ENCODE measurements at places on chromosomes 5 and 9.

DNA sequence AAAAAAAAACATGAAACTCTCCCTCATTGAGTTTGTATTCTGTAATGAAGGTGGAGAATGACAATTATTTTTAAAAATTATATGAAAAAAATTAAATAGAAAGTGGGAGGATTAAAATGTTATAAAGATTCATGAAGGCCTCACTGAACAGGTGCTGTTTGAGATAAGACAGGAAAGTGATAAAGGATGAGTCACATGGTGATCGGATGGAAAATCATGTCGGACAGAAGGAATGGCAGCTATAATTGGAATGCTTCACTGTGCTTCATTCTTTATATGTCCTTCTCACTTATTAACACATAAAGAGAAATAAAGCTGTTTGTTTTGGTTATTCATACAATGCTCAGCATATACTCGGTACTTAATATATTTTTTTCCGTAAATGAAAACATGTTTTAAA lies 464.5 kb upstream of the RGMB start:
- no peak overlapping the region for H3K4me3 ChIP-seq
- H3K36me3 ChIP-seq: no peaks in the 10 kb centered on the region
- no peak for DNase-seq

DNA sequence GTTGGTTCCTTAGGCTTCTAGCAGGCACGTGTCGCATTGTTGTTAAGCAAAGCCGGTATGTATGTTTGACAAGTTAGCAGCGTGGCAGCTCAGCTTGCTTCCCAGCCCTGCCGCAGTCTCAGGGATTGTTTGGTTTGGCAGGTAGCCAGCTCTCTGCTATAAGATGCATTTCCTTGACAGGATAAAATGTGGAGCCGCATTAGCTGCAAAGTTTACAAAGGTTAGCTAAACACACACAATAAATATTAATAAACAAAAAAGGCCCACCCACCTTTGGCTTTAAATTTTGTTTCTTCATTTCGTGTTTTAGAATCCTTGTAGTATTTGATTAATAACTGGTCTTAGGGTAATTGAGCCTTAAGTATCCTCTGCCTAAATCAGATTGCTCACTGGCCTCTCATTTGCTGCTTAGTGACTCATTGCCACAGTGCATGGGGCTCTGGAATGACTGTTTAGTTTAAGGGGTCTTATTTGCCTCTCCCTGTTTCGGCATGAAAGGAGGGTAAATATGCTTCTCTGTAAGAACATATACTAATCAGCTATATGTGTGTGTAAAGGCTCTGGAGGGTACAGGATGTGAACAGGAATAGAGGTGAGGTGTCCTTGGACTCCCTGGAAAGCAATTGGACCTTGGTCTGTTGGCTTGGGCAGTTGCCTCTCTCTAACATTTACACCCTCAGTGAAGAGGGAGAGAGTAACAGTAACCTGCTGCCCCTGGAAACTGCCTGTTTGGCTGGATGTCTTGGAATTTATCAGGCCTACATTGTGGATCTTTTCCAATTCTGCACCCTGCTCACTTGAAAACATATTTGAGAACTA lies 122.0 kb downstream of the GDNF start:
- no peak overlapping the region for H3K4me3 ChIP-seq
- peaks cover 19% of the 10 kb centered on the region for H3K36me3 ChIP-seq
- DNase-seq: no peak
- peaks cover 2% of the 10 kb centered on the region for H3K4me1 ChIP-seq
- no peak overlapping the region for H3K27ac ChIP-seq
- H3K27me3 ChIP-seq: no peaks in the 10 kb centered on the region

GRCh38 chr9:86977205-86977835 lies 30.0 kb upstream of the GAS1 start:
- H3K36me3 ChIP-seq: no peaks in the 10 kb centered on the region
- H3K27me3 ChIP-seq: no peaks in the 10 kb centered on the region
- no peaks in the 10 kb centered on the region for H3K4me1 ChIP-seq
- H3K4me3 ChIP-seq: no peak overlapping the region

DNA sequence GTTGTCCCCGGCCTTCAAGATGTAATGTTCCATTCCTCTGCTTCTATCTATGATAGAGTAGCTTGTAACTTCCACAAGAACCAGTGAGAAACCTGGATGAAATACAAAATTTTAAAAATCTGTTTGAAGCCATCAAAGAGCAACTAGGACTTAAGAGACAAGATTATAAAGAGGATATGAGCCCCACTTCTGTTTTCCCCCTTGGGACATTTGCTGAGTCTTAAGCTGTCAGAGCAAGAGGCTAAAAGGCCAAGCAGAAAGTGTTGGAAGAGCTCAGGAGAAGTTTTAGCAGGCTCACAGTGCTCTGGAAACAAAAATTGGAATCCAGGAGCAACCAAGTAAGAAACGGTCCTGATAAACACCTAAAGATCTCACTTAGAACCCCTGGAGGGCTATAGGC lies 76.1 kb downstream of the ADRB2 start:
- H3K4me1 ChIP-seq: no peaks in the 10 kb centered on the region
- no peak overlapping the region for H3K4me3 ChIP-seq
- no peak overlapping the region for H3K27ac ChIP-seq
- peaks cover 8% of the 10 kb centered on the region for H3K27me3 ChIP-seq
- no peaks in the 10 kb centered on the region for H3K36me3 ChIP-seq
- no peak for DNase-seq

GRCh38 chr9:81598811-81599210 lies 90.5 kb downstream of the TLE1 start:
- no peaks in the 10 kb centered on the region for H3K27me3 ChIP-seq
- no peak overlapping the region for H3K4me3 ChIP-seq
- no peak for DNase-seq

DNA sequence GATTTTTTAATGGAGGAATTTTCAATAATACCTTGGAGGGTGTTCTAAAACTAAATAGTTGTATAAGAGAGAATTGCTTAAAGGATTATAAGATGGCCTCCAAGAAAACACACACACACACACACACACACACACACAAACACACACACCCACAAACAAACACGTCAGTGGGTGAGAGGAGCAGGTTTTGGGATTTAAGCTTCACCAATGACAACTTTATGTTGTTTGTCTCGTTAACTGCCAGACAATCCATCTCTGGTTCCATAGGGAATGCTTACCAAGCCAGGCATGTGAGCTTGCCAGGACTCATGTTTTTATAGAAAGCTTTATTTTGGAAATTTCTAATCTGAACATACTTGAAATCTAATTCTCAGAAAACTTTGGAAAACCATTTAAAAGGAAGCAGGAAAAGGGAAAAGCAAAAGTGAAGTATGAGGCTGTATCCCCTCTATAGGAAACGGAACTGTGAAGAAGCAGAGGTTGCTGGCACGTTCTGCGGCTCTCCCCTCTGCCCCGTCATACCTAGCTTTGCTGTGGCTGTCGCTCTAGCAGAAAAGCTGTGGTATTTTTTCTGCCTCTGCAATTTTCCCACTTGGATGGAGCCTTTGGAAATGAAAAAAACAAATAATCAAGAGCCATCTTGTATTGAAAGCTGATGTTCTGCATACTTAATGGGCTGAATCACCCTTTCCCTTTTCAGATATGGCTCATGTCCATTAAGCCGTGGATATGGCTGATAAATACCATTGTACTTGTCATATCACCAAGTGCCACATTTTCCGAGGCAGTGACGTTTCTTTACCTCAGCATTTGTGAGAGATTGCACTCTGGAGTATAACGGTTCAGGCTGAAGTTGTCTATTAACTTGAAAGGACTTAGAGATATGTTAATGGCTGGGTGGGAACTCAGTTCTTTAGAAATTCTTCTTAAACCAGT lies 112.7 kb downstream of the NTRK2 start:
- peaks cover 4% of the 10 kb centered on the region for H3K27me3 ChIP-seq
- H3K36me3 ChIP-seq: no peaks in the 10 kb centered on the region
- H3K4me3 ChIP-seq: no peak overlapping the region
- DNase-seq: no peak
- no peak overlapping the region for H3K27ac ChIP-seq
- no peaks in the 10 kb centered on the region for H3K4me1 ChIP-seq

- H3K4me1 ChIP-seq: peaks cover 78% of the 10 kb centered on the region
- peak overlapping the region; percentile 94 for H3K27ac ChIP-seq
- H3K4me3 ChIP-seq: peak overlapping the region; percentile 68
- no peak for DNase-seq
- H3K27me3 ChIP-seq: no peaks in the 10 kb centered on the region
These were observed 42.4 kb downstream of the PAX5 start for GRCh38 chr9:36991516-36992134.

DNA sequence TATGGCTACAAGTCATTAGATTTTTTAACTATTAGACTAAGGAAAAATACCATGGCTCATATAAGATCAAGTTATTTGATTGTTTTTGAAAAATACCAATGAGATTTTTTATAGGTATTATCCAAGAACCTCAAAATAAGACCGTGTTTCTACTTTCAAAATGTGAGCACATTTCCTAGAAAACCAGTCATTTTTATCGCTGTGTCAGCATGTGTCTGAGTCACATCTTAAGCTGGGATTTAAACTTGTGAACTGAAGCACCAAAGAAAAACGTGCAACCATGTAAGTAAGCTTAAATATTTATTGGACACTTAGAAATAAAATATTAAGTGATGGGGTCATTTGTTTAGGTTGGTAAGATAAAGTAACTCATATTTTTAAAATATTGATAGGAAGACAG lies 1676.0 kb upstream of the NUDT12 start:
- no peak overlapping the region for H3K4me3 ChIP-seq
- H3K27me3 ChIP-seq: no peaks in the 10 kb centered on the region
- no peaks in the 10 kb centered on the region for H3K36me3 ChIP-seq
- no peaks in the 10 kb centered on the region for H3K4me1 ChIP-seq
- H3K27ac ChIP-seq: no peak overlapping the region
- no peak for DNase-seq

GRCh38 chr9:121187636-121188305 lies 13.9 kb downstream of the RAB14 start:
- peaks cover 35% of the 10 kb centered on the region for H3K36me3 ChIP-seq
- no peak overlapping the region for H3K27ac ChIP-seq
- H3K27me3 ChIP-seq: no peaks in the 10 kb centered on the region
- DNase-seq: no peak
- H3K4me1 ChIP-seq: peaks cover 47% of the 10 kb centered on the region

DNA sequence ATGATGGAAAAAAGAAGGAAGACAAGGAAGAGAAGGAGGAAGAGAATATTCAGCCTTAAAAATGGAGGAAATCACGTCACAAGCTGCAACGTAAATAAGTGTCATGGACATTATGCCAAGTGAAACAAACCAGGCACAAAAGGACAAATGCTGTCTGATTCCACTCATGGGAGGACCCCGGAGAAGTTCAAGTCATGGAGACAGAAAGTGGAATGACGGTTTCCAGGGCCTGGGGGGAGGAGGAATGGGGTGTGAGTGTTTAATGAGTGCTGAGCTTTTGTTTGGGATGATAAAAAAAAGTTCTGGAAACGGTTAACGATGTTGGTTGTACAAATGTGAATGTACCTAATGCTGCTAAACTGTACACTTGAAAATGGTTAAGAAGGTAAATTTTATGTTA lies 439.5 kb downstream of the GADD45G start:
- H3K27me3 ChIP-seq: no peaks in the 10 kb centered on the region
- H3K27ac ChIP-seq: no peak overlapping the region
- no peaks in the 10 kb centered on the region for H3K36me3 ChIP-seq
- DNase-seq: no peak

GRCh38 chr5:89827960-89828359 lies 581.6 kb downstream of the CETN3 start:
- no peak overlapping the region for H3K27ac ChIP-seq
- no peak overlapping the region for H3K4me3 ChIP-seq
- H3K27me3 ChIP-seq: no peaks in the 10 kb centered on the region
- no peaks in the 10 kb centered on the region for H3K36me3 ChIP-seq
- peaks cover 14% of the 10 kb centered on the region for H3K4me1 ChIP-seq

DNA sequence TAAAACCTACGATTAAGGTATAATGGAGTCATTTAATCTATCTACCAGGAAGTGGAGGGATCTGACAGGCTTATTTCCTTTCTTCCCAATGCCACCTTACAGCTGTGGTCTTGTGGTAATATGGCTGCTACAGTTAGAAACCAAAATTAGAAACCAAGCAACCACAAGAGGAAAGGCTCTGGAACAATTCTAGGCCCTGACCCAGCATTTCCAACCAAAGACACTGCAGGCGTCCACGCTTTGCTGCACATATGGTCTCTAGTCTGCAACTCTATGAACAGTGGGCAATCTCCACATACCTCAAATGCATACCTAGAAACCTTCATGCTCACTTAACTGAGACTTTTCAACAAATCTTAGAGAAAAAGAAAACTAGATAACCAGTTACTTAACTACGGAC lies 339.1 kb downstream of the NFIB start:
- no peaks in the 10 kb centered on the region for H3K36me3 ChIP-seq
- H3K4me3 ChIP-seq: no peak overlapping the region
- no peak overlapping the region for H3K27ac ChIP-seq
- H3K4me1 ChIP-seq: no peaks in the 10 kb centered on the region
- H3K27me3 ChIP-seq: no peaks in the 10 kb centered on the region
- no peak for DNase-seq

DNA sequence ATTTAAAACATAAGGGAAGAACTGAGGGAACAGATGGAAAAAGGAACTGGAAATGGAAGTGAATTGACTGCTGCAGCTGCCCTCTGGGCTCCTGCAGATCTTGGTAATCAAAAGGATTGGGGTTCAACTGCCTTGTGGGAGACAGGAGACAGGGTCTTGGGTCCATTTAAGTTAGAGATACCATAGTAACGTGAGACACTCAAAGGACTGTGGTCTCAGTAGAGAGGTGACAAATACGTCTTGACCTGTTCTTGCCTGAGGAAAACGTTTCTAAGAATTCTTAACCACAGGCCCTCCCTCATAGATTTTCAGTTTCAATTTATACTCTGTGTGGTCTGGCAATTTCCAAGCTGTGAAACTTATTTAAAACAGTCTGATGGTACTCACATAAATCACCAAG lies 100.8 kb upstream of the DHFR start:
- peaks cover 48% of the 10 kb centered on the region for H3K36me3 ChIP-seq
- peak overlapping the region; percentile 80 for H3K27ac ChIP-seq
- DNase-seq: peak; percentile 16
- H3K4me1 ChIP-seq: peaks cover 23% of the 10 kb centered on the region
- H3K27me3 ChIP-seq: no peaks in the 10 kb centered on the region

- H3K4me3 ChIP-seq: no peak overlapping the region
- H3K27me3 ChIP-seq: no peaks in the 10 kb centered on the region
- peaks cover 52% of the 10 kb centered on the region for H3K4me1 ChIP-seq
- peaks cover 29% of the 10 kb centered on the region for H3K36me3 ChIP-seq
- DNase-seq: no peak
- peak overlapping the region; percentile 71 for H3K27ac ChIP-seq
These were observed 9.1 kb downstream of the FNIP1 start for GRCh38 chr5:131787736-131788135.

DNA sequence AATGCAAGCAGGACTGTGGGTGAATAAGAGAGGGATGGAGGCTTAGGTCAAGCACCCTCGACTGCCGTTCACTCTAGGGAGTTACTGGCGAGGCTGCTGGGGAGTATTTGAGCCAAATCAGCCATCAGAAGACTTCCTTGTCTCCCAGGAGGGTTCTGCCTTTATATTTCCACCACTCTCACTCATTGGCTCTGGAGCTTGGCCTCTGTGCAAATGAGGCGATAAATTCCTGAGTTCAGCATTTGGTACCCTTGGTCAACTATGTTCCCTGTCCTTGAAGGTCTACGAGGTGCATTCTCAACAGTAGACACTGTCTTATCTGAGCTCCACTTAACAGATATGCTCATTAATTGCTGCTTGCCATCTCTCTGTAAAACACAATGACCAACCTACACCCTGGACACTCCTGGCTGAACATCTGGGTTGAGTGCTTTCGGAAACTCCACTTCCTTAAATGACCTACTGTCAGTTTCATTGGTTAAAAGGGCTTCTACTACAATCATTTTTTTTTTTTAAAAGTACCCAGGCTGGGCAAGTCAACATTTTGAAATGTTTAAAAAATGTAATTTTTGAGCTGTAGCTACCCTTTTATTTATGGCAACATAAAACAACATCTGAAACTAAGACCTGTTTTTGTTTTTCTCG lies 153.2 kb downstream of the NTRK2 start:
- H3K27ac ChIP-seq: no peak overlapping the region
- no peaks in the 10 kb centered on the region for H3K27me3 ChIP-seq
- H3K4me3 ChIP-seq: no peak overlapping the region
- peaks cover 9% of the 10 kb centered on the region for H3K4me1 ChIP-seq
- no peak for DNase-seq
- H3K36me3 ChIP-seq: no peaks in the 10 kb centered on the region

All from stimulated activated naive B cell treated with anti-CD40 and anti-IgM and Interleukin-4, amounts not matched to agents 10 μg/mL and 1 μg/mL and 100 μg/mL, for 72 hours (primary cell).